ENCODE measurements at places on chromosomes 2 and 18. TPM values are rescaled to one million over a fixed set of nuclear protein-coding genes. Genes with fewer than 3 reads are reported as not detected.

The KIAA2012 gene
- total RNA-seq: 0.03 TPM

The FBXO15 gene
- total RNA-seq: 0.21 TPM

The ANTXR1 gene
- total RNA-seq: 24.7 TPM

The ZBTB14 gene
- 14.0 TPM for total RNA-seq

The EPC2 gene
- 28.2 TPM for total RNA-seq

The SCLY gene
- 68.9 TPM for total RNA-seq

The AOX1 gene
- 5.0 TPM for total RNA-seq

The TOGARAM2 gene
- total RNA-seq: 0.47 TPM

The CYTIP gene
- total RNA-seq: not detected

The C18orf63 gene
- not detected for total RNA-seq

The ING5 gene
- 42.5 TPM for total RNA-seq

The KCNG2 gene
- not detected for total RNA-seq

The SS18 gene
- total RNA-seq: 139 TPM

The MCFD2 gene
- total RNA-seq: 55.1 TPM

DNA sequence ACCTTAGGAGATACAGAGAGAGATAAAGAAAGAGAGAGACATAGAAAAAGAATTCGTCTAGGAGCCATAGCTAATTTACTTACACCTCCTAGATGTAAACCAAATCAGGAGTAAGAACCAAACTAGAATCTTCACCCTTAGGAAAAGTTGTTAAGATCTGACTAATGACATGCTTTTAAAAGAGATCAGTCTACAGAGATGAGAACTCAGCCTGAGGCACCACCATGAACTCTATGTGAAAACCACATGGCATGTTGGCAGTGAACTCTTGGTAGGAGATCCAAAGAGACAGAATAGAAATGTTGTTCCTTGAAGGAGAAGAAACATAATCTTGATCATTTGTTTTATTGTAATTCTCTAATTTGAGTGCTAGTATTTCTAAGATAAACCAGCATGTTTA lies 585.4 kb upstream of the ID2 start:
- no peak for DNase-seq

DNA sequence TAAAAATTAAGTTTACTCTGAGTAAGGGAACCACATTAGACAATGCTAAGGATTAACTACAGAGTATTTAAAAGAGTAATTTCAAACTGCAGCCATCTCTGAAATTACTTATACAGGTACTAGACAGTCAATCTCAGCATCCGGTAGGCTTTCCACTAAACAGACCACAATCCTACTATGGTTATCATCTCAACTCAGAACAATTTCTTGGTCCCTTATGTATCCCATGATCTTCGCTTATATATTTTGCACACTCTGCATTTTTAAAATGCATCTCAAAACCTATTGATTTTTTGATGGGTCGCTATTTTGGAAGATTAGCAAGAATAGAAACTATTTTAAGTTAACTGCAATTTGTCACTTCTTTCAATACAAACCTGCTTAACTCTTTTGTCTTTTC lies 1.4 kb downstream of the PPP4R1 start:
- DNase-seq: no peak

DNA sequence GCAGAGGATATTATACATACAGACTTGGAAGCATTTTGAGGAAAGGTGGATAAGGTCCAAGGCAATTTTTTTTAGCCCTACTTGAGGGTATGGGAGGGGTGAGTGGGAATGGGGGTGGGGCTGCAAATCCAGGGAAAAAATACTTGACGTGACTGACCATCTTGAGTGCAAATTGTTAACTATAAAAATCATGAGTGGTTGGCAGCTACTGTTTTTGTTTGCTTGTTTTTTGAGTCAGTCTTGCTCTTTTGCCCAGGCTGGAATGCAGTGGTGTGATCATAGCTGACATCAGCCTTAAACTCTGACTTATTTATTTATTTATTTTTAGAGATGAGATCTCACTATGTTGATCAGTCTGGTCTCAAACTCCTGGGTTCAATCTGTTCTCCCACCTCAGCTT lies 458.8 kb downstream of the PIK3C3 start:
- DNase-seq: no peak

GRCh38 chr2:160928854-160929301 lies 231.3 kb upstream of the TANK start:
- DNase-seq: no peak

DNA sequence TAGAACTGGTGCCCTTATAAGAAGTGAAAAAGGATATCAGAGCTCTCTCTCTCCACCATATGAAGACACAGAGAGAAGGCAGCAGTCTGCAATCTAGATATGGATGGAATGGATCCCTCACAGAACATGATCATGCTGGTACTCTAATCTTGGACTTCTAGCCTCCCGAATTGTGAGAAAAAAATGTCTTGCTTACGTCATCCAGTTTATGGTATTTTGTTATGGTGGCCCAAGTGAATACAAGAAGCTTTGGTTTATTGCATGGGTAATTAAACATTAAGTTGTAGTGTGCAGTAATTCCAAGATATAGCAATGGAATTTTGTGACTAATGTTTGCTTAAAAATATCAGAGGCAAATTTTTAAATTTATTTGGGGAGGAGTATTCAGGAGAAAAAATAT lies 1667.4 kb upstream of the SLC39A10 start:
- DNase-seq: no peak

DNA sequence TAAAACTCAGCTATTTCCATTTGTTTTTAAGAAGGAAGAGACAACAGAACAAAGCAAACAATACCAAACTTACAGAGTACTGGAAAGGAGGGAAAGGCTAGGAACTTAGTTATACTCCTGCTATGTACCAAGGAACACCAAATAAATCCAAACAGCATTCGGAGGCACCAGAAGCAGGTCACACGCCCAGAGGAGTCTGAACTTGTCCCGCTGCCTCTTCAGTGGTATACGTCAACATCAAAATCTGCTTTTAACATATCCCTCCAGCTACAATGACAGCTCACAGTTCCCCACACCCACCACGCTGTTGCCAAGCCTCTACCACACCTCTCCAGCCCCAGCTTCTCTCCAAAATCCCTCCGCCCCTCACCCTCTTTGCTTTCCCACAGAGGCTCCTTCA lies 17.3 kb downstream of the C2orf76 start:
- DNase-seq: no peak

DNA sequence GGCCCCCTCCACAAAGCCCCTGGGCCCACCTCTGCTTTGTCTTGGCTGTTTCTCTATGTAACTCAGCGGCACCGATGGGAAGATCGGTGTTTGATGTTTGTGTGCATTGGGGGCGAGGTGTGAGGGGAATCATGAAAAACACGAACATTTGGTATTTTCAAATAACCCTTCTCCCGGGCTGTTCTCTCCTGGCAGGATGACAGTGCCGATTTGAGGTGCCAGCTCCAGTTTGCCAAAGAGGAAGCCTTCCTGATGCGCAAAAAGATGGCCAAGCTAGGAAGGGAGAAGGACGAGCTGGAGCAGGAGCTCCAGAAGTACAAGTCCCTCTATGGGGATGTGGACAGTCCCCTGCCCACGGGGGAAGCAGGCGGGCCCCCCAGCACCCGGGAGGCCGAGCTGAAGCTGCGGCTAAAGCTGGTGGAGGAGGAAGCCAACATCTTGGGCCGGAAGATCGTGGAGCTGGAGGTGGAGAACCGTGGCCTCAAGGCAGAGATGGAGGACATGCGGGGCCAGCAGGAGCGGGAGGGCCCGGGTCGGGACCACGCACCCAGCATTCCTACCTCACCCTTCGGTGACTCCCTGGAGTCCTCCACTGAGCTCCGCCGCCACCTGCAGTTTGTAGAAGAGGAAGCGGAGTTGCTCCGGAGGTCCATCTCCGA lies 78.1 kb downstream of the MTCL1 start:
- DNase-seq: no peak

GRCh38 chr18:52190631-52191030 lies 149.4 kb upstream of the DCC start:
- DNase-seq: peak; percentile 15

- no peak for DNase-seq
These were observed 17.6 kb downstream of the FBXO11 start for GRCh38 chr2:47888581-47889280.

- DNase-seq: no peak
These were observed 38.1 kb downstream of the TMEM37 start for GRCh38 chr2:119469661-119470297.

- DNase-seq: no peak
These were observed 12.3 kb upstream of the SLC14A2 start for GRCh38 chr18:45602926-45603325.

DNA sequence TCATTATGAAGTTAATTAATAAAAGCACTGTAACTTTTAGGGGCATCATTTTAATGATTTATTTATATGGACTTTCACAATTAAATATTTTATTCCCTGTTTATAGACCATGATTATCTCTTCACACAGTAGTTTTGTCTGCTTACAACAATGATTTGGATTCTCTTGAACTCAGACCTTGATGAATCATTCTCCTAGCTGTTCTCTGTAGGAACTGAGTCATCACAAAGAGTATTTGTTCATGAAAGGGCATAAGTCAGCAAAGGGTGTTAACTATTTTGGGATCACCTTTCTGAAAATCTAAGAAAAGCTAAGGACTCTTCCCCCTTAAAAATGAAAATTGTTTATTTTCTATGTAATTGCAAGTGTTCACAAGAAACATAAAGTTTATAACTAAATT lies 461.1 kb upstream of the UBE2E3 start:
- DNase-seq: no peak

- DNase-seq: peak; percentile 95
These were observed 128.5 kb downstream of the STK39 start for GRCh38 chr2:168118733-168119514.

- DNase-seq: no peak
These were observed 130.5 kb downstream of the NCK2 start for GRCh38 chr2:105875241-105875640.

- no peak for DNase-seq
These were observed 67.4 kb upstream of the PNPT1 start for GRCh38 chr2:55761024-55761423.

DNA sequence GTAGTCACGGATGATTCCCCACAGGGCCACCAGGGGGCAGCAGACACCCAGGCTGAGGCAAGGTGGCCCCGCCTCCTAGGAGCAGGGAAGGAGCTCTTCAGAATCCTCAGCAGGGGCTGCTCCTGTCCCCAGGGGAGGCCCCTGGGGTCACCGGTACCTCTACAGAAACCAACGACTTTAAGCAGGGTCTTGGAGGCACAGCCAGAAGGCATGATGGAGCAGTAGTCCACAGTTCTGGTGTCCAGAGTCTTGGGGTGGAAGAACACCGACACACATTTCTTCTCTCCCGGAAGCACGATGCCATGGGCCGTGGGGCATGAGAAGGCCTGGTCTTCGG lies 11.5 kb downstream of the CFAP65 start:
- DNase-seq: peak; percentile 90

DNA sequence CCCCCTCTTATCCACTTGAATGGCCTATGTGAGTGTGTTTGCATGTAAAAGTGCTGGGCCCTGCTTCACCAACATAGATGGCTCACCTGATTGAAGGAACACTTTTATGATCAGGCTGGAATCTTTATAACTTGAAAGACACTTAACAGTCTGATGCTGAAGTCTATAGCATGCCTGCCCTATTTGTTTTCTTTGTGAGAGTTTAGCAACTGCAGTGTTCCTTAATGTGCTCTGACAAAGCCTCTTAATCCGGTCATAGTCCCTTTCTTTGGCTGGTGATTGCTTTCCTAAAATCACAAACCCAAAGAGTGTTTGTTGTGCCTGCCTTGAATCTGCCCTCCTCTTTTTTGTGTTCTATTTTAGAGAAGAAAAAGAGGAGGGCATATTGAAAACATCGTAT lies 1382.8 kb upstream of the CELF4 start:
- no peak for DNase-seq

DNA sequence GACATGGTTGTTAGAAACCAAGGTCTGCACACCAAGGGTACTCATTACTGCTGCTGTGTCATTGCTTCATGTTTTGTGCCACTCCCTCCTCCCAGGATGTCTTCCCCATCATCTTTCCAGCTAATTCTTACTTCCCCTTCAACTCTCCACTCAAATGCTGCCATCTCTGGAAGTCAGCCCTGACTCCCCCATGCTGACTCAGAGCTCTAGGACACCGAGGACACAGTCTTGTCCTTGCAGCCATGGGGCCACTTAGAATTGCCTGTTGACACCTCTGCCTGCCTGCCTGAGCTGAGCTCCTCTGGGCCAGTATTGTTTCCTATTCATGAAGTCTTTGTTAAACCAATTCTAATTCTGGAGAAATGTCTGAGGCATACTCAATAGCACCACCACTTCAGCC lies 100.2 kb downstream of the GYPC start:
- DNase-seq: no peak

GRCh38 chr2:207184768-207185167 lies 19.0 kb upstream of the KLF7 start:
- DNase-seq: no peak

- DNase-seq: no peak
These were observed 99.8 kb upstream of the RAB6C start for GRCh38 chr2:129879614-129880180.

GRCh38 chr2:236776695-236777251 lies 207.1 kb downstream of the ACKR3 start:
- DNase-seq: no peak

DNA sequence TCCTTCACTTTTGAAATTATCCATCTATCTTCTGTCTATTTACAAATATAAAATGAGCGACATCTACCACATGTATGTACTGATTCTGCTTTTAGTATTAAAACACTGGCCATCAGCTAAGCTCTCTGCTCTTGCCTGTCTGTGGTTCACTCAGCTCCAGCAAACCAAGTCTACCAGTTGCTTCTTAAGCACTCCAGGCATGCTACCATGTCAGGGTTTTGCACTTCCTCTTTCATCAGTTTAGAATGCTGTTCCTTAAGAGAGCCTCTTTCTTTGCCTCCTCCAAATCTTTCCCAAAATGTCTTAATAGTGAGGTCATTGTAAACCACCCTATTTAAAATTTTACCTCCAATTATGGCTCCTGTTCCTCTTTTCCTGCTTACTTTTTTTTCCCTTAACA lies 59.5 kb downstream of the SCN3A start:
- DNase-seq: peak; percentile 51

- peak; percentile 15 for DNase-seq
These were observed 324.0 kb downstream of the GALNT13 start for GRCh38 chr2:154195644-154196195.

DNA sequence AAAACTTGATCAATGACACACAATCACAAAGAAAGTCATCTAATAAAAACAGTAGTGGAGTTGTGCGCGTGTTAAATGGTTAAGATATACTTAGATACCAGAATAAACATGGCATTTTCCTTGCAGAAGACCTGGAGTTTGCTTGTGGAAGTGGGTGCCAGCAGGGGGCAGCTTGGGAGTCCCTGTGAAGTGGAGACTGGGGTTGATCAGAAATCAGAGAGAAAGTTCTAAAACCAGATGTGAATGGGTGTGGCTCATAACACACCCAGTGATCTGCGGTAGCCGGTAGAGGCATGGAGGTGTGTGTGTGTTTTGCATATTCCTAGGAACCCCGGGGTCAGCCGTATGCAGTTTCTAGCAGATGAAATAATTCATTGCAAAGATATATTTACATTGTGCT lies 300.1 kb upstream of the TRIB2 start:
- peak; percentile 14 for DNase-seq

DNA sequence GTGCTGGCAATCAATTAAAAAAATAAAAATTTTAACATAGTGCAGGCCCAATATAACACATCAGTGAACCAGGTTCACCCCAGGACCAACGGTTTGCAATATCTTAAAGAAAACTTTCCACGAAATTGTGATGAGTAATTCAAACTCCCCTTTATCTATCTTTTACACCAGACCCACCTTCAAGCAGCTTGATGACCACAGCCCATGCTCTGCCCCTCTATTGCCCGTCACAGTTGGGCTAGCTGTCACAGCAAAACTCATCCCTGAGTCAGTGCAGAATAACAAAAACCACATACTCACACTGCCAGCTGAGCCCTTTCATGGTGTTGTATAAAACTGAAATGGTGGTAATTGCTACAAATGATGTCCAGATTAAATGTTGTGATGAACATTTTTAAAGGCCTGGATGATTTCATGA lies 112.5 kb upstream of the CREB1 start:
- DNase-seq: no peak
